ENCODE measurements at places on chromosomes 12 and 14.
A peak's percentile ranks its signal among the peaks of the same experiment; 100 is the strongest.

DNA sequence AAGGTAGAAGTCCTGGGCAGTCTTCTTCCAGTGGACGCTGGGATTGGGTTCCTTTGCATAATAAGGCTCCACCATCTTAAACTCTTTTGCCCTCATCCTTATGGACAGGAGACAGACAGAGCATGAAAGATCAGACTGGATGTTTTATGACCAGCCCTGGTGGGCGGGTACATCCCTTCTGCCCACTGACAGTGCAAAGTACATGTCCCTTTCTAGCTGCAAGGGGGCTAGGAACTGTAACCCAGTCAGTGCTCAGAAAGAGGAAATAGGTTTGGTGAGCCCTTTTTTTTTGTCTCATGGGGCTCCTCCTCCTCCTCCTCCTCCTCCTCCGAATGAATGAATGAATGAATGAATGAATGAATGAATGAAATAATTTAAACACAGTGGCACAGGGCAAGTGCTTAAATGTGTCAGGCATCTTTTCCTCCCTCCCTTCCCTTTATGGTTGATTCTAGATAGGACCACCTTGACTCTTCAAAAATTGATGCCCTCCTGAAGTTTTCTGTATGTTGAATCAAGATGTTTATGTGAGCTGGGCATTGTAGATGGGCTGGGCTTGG is 36.4 kb upstream of the HNF1A start:
- no peak for DNase-seq

DNA sequence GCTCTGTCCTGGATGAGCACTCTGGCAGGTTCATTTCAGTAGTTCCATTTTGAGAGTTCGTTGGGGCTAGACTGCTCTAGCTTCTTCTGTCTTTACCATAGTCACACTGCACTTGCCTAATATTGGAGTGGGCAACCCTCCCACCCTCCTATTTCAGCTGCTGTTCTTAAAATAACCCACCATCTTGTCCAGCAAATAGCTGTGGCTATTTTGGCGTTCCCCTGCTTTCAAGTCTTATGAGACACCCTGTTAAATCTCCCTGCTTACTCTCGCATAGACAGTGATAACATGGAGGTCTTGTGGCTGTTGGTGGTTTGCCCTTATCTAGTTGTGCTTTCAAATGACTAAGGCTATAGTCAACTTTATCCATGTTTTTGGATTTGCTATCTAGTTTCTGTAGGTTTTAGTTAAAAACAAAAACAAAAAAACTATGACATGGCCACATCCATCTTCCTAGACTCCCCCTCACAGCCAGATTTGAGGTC is 65.5 kb downstream of the LRP6 start:
- no peak for DNase-seq

DNA sequence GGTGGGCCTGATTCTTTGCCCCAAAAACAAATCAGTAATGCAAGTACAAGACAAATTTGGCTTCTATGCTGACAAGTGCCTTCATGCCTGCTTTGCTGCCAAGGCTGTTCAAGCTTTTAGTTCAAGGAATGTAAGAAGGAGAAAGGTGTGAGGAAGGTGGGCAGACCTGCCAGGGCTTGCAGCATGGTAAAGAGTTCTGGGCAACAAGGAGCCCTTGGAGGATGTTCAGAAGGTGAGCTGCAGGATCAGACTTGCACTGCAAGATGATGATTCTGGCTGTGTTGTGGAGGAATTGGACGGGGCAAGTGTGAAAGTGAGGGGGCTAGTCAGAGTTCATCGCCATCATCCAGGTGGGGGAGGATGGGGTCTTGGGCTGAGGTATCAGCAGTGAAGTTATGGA is 167.9 kb downstream of the NUAK1 start:
- DNase-seq: no peak

DNA sequence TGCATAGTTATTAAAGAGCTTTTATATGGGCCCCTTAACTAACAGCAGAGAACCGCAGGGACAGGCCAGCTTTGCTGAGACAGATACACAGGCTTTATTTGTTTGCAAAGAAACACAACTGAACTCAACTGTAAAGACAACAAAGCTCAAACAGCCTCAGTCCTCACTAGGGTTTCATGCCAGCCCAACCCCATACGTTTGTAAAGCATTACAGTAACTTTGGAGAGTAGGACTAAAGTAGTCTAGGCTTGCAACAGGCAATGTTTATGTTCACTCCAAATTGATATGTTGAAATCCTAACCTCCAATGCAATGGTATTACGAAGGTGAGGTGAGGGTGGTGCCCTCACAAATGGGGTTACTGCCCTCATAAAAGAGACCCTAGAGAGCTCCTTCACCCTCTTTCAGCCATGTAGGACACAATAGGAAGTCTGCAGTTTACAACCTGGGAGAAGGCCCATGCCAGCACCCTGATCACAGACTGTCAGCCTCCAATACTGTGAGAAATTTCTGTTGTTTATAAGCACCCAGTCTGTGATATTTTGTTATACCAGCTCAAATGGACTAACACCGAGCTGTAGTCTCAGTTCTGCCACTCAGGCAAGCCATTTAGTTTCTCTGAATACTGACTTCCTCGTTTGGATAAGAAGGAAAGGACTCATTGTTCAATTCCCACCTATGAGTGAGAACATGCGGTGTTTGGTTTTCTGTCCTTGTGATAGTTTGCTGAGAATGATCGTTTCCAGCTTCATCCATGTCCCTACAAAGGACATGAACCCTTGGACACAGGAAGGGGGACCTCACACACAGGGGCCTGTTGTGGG is 35.2 kb downstream of the PPM1H start:
- DNase-seq: no peak

DNA sequence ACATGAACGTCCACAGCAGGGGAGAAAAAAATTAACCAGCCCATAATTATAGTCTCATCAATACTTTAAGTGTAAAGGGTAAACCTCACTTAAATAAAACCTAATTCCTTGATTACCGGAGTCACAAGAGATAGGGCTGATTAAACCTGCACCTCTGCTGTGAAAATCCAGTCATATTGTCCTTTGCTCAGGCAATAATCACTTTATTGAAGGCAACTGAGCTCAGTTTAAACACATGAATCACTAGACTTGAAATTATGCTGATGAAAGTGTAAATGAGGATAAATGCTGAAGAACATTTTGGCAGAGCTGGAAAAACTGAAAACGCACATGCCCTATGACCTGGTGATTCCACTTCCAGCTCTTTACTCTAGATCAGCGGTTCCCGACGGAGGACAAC is 6.7 kb upstream of the HRK start:
- no peak for DNase-seq

- no peak for DNase-seq
Observed at GRCh38 chr12:106673141-106673540, 90.3 kb downstream of the RFX4 start.

GRCh38 chr14:59018460-59018859 is 170.0 kb upstream of the DAAM1 start:
- DNase-seq: no peak

- DNase-seq: no peak
Observed at GRCh38 chr14:25667387-25667786, 617.4 kb upstream of the STXBP6 start.

- DNase-seq: peak; percentile 62
Observed at GRCh38 chr12:11823043-11823442, 173.6 kb downstream of the ETV6 start.

- DNase-seq: peak; percentile 40
Observed at GRCh38 chr12:30440826-30441602, 254.7 kb downstream of the IPO8 start.

- DNase-seq: no peak
Observed at GRCh38 chr12:11896417-11896929, 174.3 kb upstream of the BCL2L14 start.

- peak; percentile 63 for DNase-seq
Observed at GRCh38 chr14:24425704-24426103, 3.8 kb downstream of the CBLN3 start.

GRCh38 chr14:105576525-105577088 is 50.2 kb downstream of the TMEM121 start:
- no peak for DNase-seq

DNA sequence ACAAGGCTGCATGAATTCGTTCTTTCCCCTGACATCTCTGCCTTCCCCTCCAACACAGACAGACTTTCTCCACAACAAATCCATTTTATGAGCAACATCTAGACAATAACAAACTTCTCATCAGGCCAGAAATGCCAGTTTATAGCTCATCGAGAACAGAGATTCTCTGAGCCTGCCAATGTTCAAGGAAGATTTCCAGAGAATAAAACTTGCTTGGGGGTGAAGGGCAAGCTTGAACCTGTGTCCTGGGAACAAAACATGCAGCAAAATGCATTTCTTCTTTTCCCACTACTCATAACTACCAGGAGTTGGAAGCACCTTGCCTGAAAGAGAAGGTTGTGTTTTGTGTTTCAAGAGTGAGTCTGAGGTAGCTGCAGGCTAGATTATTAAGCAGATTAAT is 6.8 kb downstream of the MAP1LC3B2 start:
- no peak for DNase-seq

DNA sequence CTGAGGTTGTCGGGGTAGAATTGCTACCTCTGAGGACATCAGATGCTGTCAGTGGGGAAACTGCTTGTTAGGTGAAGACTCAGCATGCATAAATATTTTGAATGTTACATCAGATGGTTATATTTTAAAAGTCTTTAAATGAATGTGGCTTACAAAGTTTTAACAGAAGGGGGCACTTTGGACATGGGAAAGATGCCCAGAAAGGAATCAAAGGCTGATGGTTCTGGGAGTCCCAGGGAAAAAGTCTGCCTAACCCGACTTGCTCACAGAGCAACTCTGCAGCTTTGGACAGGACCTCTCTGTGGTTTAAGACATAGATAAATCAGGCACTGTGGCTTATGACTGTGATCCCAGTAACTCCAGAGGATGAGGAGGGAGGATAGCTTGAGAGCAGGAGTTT is 474.9 kb downstream of the ATP23 start:
- DNase-seq: peak; percentile 76

GRCh38 chr14:71449316-71450055 is 482.7 kb upstream of the RGS6 start:
- no peak for DNase-seq

GRCh38 chr12:56220611-56221231 is 1.0 kb downstream of the RNF41 start:
- peak; percentile 42 for DNase-seq

DNA sequence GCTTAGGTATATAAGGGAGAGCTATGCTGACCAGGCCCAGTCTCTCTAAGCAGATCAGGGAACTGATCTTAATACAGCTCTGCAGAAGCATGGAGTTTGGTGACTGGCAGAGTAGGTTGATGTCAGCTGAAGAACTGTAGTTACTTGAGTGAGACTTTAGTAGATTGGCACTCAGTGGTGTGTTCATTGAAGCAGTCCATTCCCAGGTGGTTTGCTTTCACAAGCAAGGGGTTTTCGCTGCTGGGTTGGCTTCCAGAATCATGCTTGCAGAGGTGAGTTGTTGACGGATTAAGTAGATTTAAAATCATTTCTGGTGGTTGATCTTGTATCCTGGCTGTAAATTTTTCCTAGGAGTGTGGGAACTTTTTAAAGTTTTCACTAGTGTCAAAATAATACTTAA is 6.5 kb upstream of the DHRS7 start:
- no peak for DNase-seq

DNA sequence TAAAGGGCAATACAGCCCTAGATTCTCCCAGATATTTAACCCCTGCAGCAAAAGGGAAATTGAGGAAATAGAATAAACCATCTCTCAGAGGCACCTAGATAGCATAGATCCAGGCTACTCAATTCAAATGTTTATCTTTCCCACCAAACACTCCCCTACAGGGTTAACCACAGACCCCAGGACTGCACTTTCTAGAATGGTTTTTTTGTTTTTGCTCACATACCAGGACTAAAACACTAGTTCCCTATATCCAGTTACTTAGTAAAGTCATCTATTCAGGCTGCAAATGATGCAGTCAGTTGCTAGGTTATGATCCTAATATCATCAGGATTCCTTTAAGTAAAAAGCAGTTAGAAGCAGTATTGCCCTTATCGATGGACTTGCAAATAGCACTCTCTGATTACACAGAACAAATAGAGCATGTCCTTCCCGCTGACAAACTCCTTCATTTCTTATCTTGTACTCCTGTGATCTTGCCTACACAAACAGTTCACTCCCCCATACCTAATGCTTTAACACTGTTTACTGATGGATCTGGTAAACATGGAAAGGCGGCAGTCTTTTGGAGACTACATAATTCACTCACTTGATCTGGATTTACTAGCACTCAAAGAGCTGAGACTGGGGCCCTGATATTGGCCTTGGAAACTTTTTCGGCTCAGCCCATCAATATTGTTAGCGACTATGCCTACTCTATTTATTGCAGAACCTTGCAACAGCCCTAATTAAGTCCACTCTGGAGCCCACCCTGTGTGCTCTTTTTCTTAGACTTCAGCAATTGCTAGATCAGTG is 257.2 kb upstream of the DIO2 start:
- DNase-seq: no peak

- peak; percentile 65 for DNase-seq
Observed at GRCh38 chr12:64744422-64745258, 14.6 kb downstream of the GNS start.

- peak; percentile 100 for DNase-seq
Observed at GRCh38 chr12:124917135-124917840, 2.8 kb upstream of the UBC start.

GRCh38 chr12:106142591-106143261 is 4.0 kb upstream of the NUAK1 start:
- DNase-seq: no peak

GRCh38 chr12:107131832-107132616 is 38.7 kb upstream of the CRY1 start:
- DNase-seq: peak; percentile 87

- no peak for DNase-seq
Observed at GRCh38 chr12:74614426-74614825, 76.8 kb downstream of the ATXN7L3B start.

DNA sequence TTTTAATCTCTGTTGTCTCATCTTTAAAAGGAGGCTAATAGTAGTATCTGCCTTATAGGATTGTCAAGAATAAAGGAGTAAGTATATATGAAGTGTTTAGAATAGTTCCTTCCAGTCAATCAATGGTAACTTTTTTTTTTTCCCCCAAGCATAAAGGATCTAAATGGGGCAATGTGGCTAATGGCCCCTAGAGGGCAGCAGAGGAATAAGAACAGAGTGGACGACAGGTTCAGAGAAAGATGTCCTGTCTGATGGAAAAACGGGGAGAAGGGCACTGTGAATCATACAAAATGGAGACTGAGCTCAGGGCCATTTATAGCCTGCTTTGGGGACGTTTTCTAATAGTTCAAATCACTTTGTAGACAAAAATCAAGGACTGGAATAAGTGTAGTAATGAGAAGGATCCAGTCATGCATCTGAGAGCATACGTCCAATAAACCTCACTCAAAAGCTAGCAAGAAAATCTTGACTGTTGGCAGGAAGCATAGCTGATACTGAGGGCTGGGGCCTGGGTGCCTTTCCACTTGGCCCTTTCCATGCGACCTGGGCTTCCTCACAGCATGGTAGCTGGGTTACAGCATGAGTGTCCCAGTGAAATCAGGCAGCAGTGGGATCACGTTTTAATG is 51.3 kb downstream of the IFNG-AS1 start:
- peak; percentile 77 for DNase-seq

GRCh38 chr12:8082808-8083100 is 680 bp downstream of the NECAP1 start:
- no peak for DNase-seq

All from ELR (cell line).